ENCODE measurements at places on chromosomes 1 and 21. TPM values are rescaled to one million over a fixed set of nuclear protein-coding genes. Genes with fewer than 3 reads are reported as not detected.
A peak's percentile ranks its signal among the peaks of the same experiment; 100 is the strongest.

DNA sequence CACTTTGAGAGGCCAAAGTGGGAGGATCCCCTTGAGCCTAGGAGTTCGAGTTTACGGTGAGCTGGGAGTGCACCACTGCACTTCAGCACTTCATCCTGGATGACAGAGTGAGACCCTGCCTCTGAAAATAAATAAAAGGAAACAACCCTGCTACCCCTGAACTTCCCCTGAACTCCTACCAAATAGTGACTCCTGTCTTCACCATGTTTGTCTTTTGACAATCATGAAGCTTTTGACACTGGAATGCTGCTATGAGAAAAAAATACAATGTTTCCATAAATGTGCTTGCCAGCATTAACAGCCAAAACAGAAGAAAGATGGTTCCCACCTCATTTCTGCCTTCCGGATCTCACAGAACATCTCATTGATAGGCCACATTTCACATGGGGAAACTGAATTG, 10.4 kb downstream of the ZBTB8A start:
- H3K27ac ChIP-seq: no peak overlapping the region
- no peak overlapping the region for H3K4me3 ChIP-seq
- peaks cover 7% of the 10 kb centered on the region for H3K27me3 ChIP-seq
- no peaks in the 10 kb centered on the region for H3K36me3 ChIP-seq
- H3K4me1 ChIP-seq: no peaks in the 10 kb centered on the region

- H3K4me1 ChIP-seq: no peaks in the 10 kb centered on the region
- no peak overlapping the region for H3K4me3 ChIP-seq
- no peak for DNase-seq
These were observed 573.1 kb downstream of the USP25 start for GRCh38 chr21:16302851-16303282.

Gene CYP2J2
- total RNA-seq: 0.82 TPM

GRCh38 chr1:55118651-55119329, 79.4 kb downstream of the PCSK9 start:
- peak overlapping the region; percentile 54 for H3K27ac ChIP-seq
- H3K27me3 ChIP-seq: no peaks in the 10 kb centered on the region
- no peak overlapping the region for H3K4me3 ChIP-seq
- peaks cover 47% of the 10 kb centered on the region for H3K36me3 ChIP-seq

DNA sequence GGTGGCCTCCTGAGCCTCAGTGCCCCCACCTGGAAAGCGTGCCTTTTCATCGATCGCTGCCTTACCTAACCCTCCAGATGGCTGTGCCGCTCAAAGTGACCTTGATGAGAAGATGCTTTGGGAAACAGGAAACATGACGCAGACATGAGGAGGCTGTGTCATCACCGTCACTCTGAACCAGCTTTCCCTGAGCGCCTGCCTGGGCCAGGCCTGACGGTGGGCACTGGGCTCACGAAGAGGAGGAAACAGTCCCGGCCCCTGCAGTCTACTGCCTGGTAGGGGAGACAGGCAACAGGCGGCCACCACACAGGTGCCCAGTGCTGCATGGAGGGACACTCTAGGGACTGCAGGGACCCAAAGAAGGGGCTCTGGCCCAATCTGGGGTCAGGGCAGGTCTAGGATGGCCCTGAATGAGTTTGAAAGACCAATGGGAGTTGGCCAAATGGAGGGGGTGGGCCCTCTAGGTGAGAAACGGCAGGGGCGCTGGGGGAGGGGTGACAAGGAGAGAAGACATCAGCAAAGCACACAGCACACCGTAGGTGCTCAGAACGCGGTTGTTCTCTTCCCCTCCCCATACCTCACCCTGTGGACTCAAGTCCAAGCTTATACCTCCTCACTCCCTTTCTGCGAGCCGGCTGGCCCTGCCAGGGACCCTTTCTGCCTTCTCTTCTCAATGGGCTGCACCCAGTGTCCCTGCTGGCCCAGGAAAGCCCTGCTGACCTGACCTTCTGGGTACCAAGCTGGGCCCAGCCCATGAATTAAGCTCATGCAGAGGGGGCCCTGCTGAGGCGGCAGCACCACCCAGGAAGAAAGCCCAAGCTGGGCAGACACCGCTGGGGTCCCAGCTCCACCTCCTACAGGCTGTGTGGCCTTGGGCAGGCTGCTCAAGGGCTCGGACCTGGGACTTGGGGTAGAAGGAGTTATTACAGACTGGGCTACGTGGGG, 44.9 kb downstream of the GLIS1 start:
- H3K4me3 ChIP-seq: no peak overlapping the region
- no peak for DNase-seq
- peaks cover 6% of the 10 kb centered on the region for H3K27me3 ChIP-seq
- no peak overlapping the region for H3K27ac ChIP-seq

DNA sequence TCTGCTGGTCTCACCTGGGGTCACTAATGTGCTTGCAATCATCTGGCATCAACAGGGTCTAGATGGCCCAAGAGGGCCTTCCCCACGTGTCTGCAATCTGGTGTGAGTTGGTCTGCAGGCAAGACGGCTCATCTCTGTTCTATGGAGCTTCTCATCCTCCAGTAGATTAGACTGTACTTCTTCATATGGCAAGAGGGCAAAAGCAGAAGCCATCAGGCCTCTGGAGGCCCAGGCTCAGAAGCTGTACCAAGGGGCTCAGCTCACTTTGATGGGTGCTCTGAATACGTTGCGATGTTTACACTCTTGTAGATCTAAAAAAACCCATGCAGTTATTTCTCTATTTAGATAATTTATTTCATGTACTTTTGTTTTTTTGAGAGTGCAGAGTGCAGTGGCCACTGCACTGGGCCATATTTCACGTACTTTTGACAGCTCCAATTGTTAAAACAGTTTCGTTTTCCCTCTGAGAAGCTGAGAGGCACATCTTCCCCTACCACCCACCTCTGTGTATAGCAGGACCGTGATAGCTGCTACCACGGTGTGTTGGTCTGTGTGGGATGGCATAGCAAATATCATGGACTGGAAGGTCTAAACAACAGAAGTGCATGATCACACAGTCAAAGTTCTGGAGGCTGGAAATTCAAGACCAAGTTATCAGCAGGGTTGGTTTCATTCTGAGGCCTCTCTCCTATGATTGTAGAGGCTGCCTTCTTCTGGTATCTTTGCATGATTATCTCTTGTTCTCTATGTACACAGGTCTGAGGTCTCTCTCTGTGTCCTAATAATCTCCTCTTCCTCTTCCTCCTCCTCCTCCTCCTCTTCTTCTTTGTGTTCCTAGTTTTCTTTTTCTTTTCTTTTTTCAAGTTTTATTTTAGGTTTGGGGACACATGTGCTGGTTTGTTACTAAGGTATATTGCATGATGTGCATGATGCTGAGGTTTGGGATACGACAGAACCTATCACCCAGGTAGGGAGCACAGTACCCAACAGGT, 17.0 kb downstream of the CITED4 start:
- H3K27me3 ChIP-seq: no peaks in the 10 kb centered on the region
- H3K4me1 ChIP-seq: peaks cover 34% of the 10 kb centered on the region
- peak overlapping the region; percentile 59 for H3K27ac ChIP-seq
- no peak for DNase-seq
- H3K36me3 ChIP-seq: no peaks in the 10 kb centered on the region

DNA sequence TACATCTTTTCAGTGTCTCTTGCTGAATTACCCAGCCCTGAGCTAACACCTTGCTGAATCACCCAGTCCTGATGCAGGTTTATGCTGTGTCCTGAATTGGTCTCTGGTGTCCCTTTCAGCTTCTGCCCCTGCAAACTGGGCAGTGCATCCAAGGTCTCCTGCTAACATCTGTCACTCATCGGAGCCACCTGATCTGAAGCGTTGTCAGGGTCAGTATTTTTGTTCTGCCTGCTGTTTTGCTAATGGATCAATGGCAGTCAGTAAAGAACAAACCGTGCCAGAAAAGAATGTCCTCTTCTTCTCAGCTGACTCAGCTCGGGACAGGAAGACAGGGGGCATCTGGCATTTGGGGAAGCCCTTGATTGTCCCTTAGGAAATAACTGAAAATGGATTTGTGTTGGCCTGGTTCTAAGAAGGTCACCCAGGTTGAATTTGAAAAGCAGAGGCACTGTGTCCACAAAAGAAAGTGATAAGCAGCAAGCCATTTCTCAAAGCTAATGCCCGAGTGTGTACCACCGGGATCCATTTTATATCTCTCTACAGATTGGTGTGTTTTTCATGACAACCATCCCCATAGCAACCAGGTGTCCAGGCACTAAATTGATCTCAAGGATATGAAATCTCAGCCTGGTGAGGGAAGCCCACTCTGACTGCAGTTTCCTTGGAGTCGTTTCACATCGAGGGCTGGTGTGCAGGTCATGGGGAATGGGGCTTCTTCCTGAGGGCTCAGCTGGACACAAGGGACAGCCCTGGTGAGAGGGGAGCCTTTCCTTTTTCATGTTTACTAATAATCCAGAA, 109.7 kb upstream of the IRF2BP2 start:
- no peaks in the 10 kb centered on the region for H3K36me3 ChIP-seq
- H3K4me1 ChIP-seq: peaks cover 46% of the 10 kb centered on the region
- no peak overlapping the region for H3K4me3 ChIP-seq
- no peak for DNase-seq
- H3K27me3 ChIP-seq: no peaks in the 10 kb centered on the region
- H3K27ac ChIP-seq: no peak overlapping the region

DNA sequence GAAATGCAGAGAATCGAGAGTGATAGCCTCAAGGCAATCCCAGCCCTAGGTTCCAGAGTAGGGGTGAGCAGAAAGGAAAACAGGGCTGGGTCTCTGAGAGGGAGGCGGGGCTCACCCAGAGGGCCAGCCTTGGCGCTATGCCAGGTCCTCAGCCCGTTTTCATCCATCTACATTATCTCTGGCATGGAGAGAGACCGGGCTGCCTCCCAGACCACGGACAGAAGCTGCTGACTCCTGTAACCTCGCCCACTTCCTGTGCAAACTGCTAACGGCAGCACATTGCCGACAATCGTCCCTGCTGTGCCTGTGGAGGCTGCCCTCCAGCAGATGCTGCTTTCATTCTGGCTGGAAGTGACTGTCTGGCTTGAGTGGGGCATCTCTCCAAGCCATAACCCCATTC, 569.1 kb downstream of the NPHP4 start:
- H3K4me1 ChIP-seq: peaks cover 11% of the 10 kb centered on the region
- no peak overlapping the region for H3K27ac ChIP-seq
- no peak overlapping the region for H3K4me3 ChIP-seq
- H3K27me3 ChIP-seq: peaks cover 20% of the 10 kb centered on the region
- DNase-seq: peak; percentile 3

Gene LCE6A
- not detected for total RNA-seq

DNA sequence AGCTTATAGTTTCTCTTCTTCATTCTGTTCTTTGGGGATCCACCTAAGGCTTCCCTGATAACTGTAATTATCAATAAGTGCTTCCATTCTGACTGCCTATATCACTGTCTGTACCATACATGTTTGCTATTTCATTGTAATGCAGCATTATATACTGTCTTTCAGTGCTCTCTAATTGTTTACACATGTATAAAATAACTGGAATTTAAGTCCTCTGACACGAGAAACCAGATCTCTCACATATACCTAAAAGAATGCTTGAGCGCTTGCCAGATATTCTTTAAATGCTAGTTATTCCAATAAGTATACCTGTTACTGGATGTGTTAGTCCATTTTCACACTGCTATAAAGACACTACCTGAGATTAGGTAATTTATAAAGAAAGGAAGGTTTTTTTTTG, 34.7 kb downstream of the CELF3 start:
- no peak overlapping the region for H3K4me3 ChIP-seq
- no peak overlapping the region for H3K27ac ChIP-seq
- no peaks in the 10 kb centered on the region for H3K36me3 ChIP-seq
- no peak for DNase-seq
- no peaks in the 10 kb centered on the region for H3K27me3 ChIP-seq

DNA sequence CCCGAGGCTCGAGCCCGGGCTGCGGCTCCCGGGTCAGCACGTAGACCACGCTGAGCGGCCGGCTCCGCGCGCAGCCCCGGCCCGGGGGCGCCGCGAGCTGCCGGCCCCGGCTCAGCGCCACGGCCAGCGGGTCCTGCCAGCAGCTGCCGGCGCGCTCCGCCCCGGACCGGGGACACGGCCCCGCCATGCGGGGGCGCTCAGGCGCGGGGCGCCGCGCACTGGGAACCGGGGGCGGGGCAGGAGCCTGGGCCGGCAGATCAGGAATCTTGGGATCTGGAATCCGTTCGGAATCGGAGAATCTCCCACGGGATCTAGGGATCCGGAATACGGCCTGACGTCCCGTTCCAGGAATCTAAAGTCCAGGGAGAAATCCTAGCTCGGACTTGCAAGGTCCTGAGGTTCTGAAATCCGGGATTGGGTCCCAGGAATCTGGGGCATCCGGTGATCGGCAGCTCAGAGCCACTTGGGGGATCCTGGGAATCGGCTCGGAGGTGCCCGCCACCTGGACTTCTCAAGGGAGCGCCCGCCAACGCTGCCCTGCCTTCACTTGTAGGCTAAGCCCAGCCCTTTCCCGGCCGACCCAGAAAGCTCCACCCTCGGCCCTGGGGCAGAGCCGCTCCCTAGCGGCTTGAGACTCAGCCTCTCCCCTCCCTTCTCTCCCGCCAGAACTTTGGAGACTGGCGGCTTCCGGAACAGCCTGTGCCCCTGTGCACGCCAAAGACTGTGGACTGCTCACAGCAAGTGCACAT, at the start of gene MAP3K6:
TSS of gene MAP3K6 (minus strand) at position 551 of the 749 bp plus-strand sequence. CDS start at position 187, 364 bp downstream.
- peak; percentile 64 for DNase-seq
- no peaks in the 10 kb centered on the region for H3K27me3 ChIP-seq
- H3K36me3 ChIP-seq: no peaks in the 10 kb centered on the region
- H3K4me1 ChIP-seq: peaks cover 34% of the 10 kb centered on the region
- peak within 1 kb of the TSS; percentile 68 for H3K27ac ChIP-seq

Gene TNFRSF14
- 175 TPM for total RNA-seq

DNA sequence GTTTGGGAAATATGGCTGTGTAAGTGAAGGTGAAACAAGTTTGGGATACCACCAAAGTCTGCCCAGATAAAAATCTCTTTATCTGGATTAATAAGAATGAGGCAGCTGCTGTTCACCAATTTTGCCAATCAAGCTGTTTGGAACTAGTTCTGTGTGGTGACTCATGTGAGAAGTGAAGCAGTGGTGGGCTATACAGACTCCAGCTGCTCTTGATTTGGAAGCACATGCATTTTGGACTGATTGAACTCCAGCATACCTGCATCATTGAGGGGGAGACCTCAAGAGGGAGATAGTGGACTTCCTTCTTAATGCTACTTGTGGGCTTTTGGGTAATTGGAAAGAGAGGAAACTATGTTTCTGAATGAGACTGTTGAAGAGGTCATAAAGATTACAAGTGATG, 99.2 kb upstream of the B3GALT2 start:
- H3K36me3 ChIP-seq: peaks cover 1% of the 10 kb centered on the region
- peaks cover 13% of the 10 kb centered on the region for H3K4me1 ChIP-seq
- no peak overlapping the region for H3K27ac ChIP-seq
- no peak overlapping the region for H3K4me3 ChIP-seq

Gene LRRC71
- not detected for total RNA-seq

- peaks cover 52% of the 10 kb centered on the region for H3K4me1 ChIP-seq
- peaks cover 10% of the 10 kb centered on the region for H3K36me3 ChIP-seq
- no peaks in the 10 kb centered on the region for H3K27me3 ChIP-seq
- peak overlapping the region; percentile 93 for H3K4me3 ChIP-seq
These were observed 558 bp downstream of the USP1 start for GRCh38 chr1:62437273-62437940.

Gene OR2AK2
- not detected for total RNA-seq

- peaks cover 48% of the 10 kb centered on the region for H3K27me3 ChIP-seq
- peaks cover 2% of the 10 kb centered on the region for H3K36me3 ChIP-seq
- DNase-seq: no peak
- peaks cover 5% of the 10 kb centered on the region for H3K4me1 ChIP-seq
These were observed 968 bp downstream of the CSMD2 start for GRCh38 chr1:34163792-34164731.

Measured in activated T-cell treated with anti-CD3 and anti-CD28 coated beads, Interleukin-2, amount 50 U/mL, for 72 hours (primary cell).